Breast epithelium (tissue), 4 donors: ENCODE measurements at places on chromosomes 11 and 22. TPM values are rescaled to one million over a fixed set of nuclear protein-coding genes. Genes with fewer than 3 reads are reported as not detected.

- no peak for DNase-seq
These were observed 45.4 kb upstream of the GLYATL1 start for GRCh38 chr11:58893899-58894298.

Gene SLC35E4
- total RNA-seq = 4.8 TPM

Gene BRMS1
- 54.3 TPM for total RNA-seq

DNA sequence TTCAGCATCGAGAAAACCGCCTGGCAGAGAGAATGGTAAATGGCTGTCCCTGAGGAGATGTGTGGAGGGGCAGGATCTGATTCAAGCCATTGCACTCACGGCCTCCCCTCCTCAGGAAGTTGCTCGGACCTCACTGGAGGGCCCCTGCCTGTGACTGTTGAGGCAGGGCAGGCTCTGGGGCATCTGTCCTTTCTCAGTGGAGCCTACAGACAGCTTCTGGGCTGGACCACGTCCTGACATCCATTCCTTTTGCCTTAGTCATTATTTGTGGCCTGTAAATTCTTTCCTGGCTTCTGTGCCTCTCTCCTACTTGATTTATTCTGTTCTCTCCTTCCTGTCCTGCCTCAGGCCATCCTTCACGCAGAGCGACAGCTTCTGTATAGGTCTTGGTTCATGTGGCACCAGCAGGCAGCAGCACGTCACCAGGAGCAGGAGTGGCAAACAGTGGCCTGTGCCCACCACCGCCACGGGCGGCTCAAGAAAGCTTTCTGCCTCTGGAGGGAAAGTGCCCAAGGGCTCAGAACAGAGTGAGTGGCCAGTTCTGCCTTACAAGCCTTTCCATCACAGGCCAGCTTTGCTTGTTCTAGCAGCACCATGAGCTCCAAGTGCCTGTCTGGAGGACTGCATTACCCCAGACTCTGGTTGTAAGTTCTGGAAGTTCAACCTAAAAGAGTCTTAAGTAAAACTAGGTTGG is 59.6 kb downstream of the PISD start:
- DNase-seq = no peak

DNA sequence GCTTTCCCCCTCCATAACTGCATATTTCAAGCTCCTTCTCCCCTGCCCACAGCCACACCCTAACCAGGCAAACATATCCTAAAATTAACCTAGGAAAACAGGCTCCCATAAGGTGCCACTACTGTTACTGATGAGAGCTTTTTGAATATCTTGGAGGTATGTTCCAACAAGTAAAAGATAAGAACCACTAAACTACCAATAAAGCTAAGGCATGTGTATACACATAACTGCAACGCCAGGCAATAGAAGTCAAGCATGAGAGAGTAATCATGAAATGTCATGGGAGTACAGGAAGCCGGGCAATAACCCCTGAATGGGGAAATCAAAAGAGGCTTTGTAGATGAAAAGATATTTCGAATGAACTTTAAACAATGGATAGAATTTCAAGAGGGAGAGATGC is 9.3 kb downstream of the MMP13 start:
- no peak for DNase-seq

DNA sequence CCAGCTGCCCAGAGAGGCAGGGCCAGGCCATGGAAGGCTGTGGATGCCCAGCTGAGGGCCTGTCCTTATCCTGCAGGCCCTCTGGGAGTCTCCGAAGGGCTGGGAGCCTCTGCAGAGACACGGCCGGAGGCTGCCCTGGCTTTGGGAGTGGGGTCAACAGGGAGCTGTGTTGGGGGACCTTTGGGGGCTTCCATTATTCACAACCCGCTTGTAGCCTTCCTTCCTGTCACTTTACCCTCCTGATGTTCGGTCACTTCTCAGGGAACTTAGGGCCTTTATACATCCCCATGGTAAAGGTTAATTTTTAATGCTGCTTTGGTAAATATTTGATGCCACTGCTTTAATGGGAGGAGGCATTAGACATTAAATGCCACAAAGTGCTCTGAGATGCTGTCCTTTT is 44.9 kb downstream of the SHISAL1 start:
- no peak for DNase-seq

DNA sequence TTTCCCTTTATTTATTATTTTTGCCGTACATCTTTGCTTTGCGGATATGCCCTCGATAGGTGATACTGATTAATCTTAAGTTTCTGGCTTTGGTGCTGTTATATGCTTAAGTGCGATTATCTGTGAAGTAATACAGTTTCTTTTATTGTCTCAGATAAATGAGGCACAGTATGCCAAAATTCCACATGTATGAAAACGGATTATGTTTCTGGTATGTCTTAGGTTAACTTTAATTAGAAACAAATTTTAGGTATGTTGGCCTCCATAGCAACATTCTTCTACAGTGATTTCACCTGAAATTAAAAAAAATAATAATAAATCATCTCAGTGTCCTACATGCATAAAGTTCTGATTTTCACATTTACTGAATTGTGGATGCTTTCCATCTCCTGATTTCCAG is 119.2 kb downstream of the ARHGAP42 start:
- DNase-seq = no peak

GRCh38 chr11:92892802-92893684 is 76.4 kb upstream of the MTNR1B start:
- DNase-seq = no peak

- DNase-seq = no peak
These were observed 34.5 kb downstream of the CPT1A start for GRCh38 chr11:68806931-68807844.
